ENCODE measurements at places on chromosomes 4 and X.
A peak's percentile ranks its signal among the peaks of the same experiment; 100 is the strongest.

DNA sequence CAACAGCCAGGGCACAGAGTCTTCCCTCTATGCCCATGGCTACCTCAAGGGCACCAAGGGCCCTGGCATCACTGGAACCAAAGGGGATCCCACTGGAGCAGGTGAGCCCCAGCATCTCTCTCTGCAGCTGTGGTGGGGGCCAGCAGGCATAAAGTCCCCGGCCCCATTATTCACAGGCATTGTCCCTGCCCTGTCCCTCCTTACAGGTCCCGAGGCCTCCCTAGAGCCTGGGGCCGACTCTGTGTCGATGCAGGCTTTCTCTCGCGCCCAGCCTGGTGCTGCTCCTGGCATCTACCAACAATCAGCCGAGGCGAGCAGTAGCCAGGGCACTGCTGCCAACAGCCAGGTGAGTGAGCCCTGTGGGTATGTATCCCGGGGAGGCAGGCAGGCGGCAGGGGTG, 12.3 kb upstream of the UBA1 start:
- DNase-seq, result no peak

DNA sequence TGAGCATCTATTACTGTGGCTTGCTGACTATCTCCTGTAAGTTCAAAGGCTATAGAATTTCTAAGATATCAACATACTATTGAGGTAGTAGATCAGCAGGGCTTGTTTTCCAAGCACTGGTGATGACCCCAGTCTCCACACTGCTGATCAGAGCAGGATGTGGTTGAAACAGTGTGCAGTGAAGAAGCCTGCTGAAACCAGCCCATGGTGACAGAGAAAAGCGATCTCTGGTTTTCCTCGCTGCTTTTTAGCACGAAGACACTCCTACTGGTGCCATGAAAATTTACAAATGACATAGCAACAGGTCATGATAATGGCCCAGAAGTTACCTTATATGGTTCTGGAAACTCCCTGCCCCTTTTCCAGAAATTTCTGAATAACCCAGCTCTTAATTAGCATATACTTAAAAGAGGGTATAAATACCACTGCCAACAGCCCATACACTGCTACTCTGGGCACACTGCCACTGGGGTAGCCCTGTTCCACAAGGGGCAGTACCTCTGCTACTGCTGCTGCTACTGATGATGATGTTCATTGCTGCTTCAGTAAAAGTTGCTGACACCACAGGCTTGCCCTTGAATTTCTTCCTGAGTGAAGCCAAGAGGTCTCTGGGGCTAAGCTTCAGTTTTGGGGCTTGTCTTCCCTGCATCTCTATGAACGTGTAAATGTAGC, 1689.5 kb upstream of the PCDH10 start:
- no peak for DNase-seq

GRCh38 chr4:171334549-171334948, 478.7 kb upstream of the GALNTL6 start:
- DNase-seq, result peak; percentile 6

GRCh38 chrX:20545538-20545937, 278.8 kb upstream of the RPS6KA3 start:
- no peak for DNase-seq

GRCh38 chrX:153873282-153874084, 12.5 kb downstream of the L1CAM start:
- no peak for DNase-seq

GRCh38 chr4:56701644-56702043, 20.5 kb upstream of the HOPX start:
- no peak for DNase-seq
